ENCODE measurements at places on chromosomes 7 and 10.

DNA sequence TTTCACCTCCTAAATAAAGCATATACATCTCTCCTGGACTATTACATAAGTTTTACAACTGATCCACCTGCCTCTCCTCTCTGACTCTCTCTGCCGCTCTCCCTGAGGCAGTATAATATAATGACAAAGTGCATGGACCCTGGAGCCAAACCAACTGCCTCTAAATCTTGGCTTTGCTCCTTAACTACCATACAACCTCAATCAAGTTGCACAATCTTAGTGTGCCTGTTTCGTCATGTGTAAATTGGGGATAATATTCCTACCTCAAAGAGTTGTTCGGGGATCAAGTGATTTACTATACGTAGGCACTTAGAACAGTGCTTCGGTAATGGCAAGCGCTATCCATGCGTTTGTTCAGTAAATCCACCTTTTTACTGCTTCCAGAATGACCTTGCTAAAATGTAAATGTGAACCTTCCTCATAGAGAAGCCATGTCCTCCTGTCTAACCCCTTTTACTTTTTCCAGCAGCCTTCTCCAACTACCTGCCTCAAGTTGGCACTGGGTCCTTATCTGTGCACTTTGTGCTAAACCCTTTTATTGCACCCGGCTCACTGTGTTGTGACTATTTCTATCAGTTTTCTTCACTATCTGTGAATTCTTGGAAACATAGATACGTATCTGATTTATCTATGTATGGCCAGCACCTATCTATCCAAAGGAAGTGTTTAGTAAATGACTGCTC lies 30.6 kb upstream of the DLD start:
- DNase-seq: no peak

DNA sequence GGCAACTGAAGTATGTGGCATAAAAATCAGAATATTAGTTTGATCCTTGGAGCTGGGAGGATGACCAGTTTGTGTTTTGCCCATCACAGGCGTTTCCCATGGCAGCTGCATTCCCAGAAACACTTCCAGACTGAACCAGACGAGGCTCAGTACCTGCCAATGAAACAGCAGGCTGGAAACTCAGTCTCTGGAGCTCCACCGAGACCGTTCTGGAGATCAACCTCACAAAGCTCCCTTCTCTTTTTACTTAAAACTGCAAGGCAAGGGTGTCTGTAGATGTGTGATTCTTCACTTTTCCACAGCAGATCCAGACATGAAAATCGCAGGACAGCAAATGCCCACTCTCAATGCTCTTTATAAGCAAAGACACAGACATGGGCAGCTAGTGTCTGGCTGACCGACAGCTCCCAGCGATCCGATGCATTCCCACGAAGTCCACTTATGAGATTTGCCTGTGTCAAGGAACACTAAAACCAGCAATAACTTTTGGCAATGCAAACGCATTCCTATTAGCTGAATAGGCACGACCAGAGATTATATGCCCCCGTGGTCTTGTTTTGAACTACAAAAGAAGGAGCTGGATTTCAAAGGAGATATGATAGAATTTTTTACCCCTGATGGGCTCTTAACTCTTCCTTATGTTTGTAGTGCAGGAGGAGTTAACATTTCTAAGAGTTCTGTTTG lies 72.6 kb downstream of the ADAM12 start:
- no peak for DNase-seq

DNA sequence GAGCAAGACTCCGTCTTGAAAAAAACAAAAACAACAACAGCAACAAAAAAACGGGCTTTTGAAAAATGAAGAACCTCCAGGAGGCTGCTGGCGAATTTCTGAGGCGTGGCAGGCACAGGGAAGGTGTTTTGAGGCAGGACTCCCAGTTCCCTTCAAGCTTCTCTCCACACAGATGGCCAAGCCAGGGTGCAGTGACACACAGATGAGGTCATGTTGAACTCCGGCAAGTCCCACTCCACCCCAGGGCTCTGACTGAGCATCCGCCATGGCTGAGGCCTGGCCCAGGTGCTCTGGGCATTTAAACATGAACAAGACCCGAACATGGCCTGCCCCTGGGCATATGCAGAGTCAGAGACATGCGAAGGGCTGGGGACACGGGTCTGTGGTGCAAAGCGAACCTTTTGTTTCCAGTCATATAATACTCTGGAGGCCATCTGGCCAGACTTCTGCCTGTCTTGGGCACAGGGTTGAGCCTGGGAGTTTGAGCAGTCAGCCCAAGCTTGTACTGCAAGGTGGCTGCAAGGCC lies 514.6 kb upstream of the FOXK1 start:
- DNase-seq: no peak

DNA sequence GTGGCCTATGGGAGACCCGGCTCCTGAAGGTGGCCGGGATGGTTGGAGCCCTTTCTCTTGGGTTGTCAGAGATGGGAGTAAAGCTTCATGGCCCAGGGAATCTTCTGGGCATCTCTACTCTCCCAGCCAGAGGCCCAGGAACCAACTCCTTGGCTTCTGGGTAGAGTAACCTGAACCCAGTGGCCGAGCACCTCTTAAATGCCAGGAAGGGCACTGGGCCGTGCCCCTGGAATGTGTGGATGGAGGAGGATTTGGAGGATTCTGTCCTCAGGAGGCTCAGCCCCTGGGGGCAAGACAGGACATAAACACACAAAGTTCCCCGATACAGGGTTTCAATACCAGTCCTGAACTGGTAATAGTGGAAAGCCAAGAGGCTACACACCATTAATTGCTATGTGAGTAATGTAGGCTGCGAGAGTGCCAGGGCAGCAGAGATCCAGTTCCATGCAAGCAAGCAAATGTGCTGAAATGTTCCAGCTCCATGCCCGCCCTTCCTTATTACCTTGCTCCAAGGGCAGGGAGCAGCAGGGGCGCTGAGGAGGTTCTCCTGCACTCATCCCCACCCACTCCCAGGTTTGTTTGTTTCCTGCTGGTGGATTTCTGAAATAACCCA lies 1.2 kb downstream of the PALD1 start:
- DNase-seq: no peak

DNA sequence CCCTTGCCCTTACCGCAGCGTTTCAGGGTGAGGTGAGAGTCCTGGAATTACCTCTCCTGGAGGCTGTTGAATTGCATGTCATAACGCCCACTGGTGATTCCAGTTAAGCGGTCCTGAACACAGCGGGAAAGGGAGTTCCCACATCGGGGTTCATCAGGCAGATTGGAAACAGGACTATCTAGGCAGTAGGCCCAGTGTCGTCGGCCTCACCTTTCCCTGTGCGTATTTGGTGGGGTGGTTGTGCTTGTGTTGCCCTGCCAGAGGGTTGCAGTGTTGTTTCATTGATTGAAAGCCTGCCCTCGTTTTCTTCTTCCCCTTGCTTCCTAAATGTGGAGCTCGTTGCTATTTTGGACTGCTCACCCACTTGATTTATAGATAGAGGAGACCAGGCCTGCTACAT lies 10.6 kb upstream of the SUN1 start:
- no peak for DNase-seq

- DNase-seq: no peak
Observed at GRCh38 chr7:117777335-117778142, 95.7 kb downstream of the CTTNBP2 start.

DNA sequence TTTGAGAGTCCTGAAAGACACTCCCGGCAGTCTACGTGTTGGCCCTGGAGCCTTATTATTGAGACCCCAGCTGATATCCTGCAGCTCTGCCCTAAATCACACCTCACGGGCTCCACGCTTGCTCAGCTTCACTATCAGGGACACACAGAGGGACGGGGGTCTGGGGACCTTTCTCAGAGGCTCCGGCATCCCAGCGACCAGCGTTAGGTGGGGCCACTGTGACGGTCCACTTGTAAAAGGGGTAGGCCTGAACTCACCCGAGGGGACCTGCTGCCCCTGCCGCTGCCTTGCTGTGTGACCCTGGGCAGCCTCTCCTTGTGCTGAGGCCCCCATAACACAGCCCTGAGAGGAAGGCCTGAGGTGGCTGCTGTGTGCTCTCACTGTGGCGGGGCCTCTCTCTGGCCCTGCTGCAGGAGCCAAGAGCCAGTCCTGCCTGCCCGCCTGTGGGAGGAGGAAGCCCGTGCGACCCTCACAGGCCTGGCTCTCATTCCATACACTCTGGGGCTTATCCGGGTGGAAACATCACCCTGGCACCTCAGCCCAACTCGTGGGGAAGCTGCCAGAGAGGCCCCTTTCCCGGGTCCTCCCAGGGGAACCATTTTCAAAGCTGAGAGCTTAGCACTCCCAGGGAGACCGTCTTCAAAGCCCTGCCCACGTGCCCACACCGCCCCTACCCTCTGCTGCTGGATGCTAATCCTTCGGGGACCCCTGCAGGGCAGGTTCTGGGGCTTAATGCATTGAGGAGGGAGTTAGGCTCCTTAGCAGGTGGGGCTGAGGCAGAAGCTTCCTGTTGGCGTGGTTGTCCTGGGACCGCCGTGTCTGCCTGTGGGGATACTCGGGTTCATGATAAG lies 21.7 kb downstream of the AQP1 start:
- DNase-seq: no peak

DNA sequence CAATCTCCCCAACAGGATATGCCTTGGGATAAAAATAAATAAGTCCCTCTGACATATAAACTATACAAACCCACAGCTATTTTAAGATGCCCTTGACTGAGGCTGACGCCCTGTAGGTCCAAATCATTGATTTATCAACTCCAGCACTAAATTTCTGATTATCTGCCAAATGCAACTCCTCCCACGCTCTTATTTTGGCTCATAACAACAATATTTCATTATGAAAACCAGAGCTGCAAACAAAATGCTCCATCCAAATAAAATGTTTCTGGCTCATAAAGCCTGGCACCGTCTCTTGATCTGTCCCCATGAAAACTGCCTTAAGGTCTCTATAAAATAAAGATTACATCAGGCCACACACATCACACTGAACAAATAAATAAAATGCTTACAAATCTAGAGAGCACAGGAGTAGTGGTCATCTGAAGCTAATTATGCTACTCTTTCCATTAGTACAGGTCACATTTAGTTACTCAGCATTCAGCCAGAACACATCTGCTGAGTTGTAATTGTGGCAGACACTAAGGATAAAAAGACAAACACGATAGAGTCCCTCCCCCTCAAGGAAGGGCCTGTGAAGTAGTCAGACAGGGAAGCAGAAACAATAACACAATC lies 28.8 kb downstream of the CACUL1 start:
- DNase-seq: no peak

DNA sequence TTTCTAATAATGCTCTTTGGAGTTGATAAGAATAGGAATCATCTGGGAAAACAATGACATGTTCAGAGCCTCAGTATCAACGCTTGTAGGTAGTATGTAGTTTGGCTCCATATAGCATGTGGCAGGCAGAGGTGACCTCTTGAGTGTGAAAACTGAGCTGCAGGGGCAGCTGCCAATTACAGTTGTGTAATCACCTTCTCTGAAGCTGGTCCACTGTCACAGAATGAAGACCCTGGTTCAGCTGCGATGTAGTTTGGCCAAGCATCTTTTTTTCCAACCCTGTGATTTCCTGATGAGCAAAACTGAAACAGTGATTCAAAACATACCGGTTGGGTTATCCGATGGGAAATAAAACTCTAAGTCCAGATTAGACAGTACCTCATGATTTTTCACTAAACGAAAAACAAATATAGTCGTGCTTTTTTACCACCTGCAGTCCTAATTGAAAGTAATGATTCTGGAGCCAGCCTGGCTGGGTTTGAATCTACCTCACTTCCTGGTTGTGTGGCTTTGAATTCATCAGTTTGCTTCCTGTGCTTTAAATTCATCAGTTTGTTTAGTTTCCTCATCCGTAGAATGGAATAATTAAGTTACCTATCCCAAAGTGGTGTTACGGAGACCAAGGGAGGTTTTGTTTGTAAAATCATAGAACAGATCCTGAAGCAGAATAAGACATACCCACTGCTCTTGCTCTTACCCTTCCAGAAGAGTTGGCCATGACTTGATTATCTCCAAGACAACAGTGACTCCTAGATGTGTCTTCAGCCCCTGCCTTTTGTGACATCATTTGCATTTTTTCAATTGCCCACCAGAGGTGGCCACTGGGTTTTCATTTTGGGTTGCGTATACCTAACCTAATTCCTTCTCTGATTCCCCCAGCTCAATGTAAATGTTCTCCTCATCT lies 87.4 kb downstream of the CELF2 start:
- DNase-seq: no peak

DNA sequence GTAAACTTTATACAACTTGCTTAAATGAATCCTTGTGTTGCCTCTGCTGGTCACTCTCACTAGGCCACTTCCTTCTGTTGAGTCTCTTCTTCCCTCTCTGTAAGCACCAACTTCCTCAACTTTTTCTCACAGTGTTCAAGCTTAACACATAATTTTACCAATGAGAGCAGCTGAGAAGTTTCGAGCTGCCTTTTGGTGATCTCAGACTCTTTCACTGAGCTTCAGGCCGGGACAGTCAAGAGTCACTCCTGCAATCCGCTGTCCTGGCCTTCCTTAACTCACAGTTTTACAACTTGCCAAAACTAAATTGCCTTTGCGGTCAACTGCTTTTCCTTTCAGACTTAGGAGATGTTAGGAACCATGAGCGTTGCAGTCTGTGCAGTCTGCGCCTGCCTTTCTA lies 47.4 kb downstream of the PRPF18 start:
- DNase-seq: no peak

DNA sequence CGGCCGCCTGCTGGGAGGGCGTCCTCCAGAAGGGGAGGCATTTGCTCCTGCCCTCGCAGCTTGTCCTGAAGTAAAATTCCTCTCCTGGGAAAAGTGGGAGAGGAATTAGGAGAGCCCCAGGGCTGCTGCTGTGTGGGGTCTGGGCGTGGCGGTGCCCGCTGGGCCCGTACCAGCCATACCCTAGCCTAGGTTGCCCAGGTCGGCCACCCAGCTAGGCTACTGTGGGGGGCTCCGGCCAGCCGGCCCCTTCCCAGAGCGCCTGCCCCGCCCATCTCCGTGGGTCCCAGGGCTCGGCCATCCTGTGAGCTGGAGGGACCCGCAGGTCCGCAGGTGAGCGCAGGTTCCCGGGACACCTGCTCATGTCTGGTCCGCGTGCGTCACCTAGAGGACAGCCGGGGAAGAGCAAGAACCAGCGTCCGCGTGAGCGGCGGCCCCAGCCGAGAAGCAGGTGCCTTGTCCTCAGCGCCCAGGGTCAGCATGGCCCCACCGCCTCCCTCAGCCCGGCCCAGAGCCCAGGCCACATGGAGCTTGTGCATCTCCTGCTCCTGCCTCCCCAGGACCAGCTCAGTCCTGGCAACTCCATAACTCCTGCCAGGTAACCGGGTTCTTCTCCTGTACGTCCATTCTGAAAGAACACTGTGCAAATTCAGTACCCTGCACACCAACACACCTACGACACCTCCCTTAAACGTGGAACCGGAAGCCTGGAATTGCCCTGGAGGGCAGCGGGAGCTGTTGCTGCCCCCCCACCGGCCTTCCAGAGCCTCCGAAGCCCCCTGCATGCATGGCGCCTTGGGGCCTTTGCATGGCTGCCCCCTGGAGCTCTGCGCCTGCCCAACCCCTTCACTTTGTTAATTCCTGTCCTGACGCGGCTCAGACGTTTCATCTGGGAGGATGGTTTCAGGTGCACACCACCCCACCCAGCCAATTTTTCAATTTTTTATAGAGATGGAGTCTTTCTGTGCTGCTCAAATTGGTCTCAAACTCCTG lies 22.8 kb upstream of the FOXL3 start:
- DNase-seq: no peak

- DNase-seq: no peak
Observed at GRCh38 chr7:143882604-143883078, 19.3 kb downstream of the TCAF1 start.
